Stimulated activated CD4-positive, alpha-beta T cell treated with anti-CD3 and anti-CD28 coated beads, Interleukin-15, amount 100 ng/mL, for 24 hours (primary cell): ENCODE measurements at places on chromosomes 3 and 15.

DNA sequence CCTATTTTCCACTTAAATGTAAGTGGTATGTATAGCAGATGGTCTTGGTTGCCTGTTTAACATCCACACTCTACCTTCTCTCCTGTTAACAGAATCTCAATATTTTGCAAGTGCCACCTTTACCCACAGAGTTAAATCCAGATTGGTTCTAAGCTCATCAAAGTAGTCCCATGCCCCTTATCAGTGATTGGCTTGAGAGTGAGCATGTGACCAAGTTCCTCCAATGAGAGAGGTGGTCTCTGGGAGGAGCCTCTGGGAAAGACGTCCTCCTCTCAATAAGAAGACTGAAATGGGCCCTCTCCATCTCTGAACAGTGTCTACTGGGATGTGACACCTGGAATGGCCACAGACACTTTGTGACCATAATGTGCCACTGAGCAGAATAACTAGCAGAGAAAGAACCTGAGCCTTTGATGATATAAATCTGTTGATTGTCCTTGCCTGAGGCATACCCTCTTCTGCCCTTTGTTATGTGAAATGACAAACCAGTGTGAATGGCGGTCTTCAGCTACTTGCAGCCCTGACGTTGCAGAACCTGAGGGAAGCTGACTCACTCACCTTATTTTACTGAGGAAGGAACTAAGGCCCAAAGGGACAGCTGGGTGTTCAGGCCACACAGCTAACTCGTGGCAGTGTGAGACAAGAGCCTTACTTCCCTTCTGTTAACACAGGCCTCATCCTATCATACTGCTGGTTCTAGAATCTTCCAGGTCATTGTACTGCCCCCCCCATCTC, 42.4 kb upstream of the LARS2 start:
- DNase-seq, result no peak

GRCh38 chr3:2334921-2335320, 236.3 kb downstream of the CNTN4 start:
- DNase-seq, result no peak

- no peak for DNase-seq
These were observed 73.9 kb downstream of the CPN2 start for GRCh38 chr3:194277104-194277785.

DNA sequence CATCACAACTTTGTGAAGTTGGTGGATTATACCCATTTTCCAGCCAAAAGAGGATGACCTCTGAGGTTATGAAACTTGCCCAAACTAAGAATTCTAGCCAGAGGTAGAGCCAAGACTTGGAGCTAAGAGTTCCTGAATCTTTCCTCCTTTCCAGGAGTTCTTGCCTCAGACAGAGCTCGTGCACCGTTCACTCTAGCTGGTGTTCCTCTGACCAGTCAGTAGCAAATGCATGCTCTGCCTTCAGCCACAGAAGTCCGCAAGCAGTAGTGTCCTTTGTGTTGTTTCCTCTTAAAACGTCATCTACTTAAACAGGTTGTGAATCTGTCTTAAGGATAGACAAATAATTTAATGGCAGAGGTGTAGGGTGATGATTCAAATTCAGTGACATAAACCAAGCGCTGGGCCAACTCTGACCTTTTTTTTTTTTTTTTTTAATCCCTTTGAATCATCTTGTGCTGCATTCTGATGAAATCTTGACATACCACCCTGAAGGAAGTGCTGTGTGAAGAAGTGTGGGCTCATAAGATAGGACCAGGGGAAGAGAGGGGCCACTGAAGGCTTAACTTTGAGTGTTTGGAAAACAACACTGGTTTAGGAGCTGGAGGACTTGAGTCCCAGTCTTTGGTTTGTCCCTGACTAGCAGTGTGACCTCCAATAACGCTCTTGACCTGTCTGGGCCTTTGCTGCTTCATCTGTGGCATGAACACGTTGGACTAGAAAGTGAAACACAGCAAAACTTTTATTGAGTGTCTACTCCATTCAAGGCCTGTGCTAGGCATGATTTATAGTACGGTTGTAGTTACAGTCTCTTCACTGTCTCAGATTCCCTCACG, 53.4 kb downstream of the ITPR1 start:
- no peak for DNase-seq

DNA sequence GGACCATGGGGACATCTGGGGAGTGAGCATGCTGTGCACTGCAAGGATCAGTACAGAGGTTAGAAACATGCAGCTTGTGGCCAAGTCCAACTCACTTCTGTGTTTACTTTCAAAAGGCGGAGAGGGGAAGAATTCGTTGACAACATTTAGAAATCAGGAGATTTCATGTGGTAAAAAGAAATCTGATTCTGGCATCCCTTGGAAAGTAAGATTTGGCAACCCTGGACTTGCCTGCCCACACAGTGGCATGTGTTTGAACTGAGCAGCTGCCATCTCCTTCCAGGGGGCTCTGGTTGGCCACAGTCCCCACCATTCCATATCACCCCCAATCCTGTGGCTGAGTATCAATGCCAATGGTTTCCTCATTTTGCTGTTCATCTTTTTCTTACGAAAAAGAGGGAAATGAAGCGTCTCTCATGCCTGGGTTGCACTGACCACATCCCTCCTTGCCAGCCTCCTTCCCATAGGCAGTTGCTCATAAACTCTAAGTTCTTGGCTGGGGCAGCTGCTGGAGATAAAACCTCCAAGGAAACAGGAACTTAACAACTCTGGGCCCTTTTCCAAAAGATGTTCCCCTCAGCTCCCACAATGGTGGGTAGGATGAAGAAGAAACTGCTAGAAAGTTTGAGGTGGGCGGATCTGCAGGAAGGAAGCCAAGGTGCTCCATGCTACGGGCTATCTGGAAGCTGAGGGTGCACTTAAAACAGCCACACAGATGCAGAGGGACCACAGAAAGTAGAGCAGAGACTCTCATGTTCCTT, 29.2 kb downstream of the SLC6A11 start:
- DNase-seq, result no peak

- DNase-seq, result no peak
These were observed 56.2 kb downstream of the EIF3J start for GRCh38 chr15:44593042-44593736.

- DNase-seq, result no peak
These were observed 760.8 kb upstream of the CFAP20DC start for GRCh38 chr3:59810606-59811005.

- no peak for DNase-seq
These were observed 1.2 kb upstream of the HYAL2 start for GRCh38 chr3:50323614-50324199.

- DNase-seq, result no peak
These were observed 65.8 kb downstream of the EXOG start for GRCh38 chr3:38561746-38562466.

DNA sequence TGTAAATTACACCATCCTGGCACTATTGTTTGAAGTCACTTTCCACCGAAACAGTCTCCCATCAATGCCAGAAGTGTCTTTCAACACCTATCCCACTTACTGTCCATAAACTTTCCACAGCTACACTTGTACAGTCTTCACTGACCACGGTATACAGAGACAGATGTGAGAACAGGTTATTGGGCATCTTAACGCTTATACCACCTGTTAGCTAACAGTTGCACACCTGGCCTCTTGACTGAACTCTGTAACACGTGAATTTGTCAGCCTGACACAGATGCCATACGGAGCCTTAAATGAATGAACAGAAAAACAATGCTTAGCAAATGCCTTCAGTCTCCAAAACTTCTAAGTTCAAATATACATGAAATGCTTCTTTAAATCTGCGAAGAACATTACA, 440.5 kb downstream of the SHQ1 start:
- DNase-seq, result no peak
